CD4-positive, alpha-beta T cell treated with Interleukin-12 subunit alpha and Interleukin-12 subunit beta, for 1 hour (primary cell): ENCODE measurements at places on chromosomes 6 and 20.
A peak's percentile ranks its signal among the peaks of the same experiment; 100 is the strongest.

- DNase-seq = no peak
Measured at GRCh38 chr6:116326181-116326671, 44.5 kb upstream of the DSE start.

DNA sequence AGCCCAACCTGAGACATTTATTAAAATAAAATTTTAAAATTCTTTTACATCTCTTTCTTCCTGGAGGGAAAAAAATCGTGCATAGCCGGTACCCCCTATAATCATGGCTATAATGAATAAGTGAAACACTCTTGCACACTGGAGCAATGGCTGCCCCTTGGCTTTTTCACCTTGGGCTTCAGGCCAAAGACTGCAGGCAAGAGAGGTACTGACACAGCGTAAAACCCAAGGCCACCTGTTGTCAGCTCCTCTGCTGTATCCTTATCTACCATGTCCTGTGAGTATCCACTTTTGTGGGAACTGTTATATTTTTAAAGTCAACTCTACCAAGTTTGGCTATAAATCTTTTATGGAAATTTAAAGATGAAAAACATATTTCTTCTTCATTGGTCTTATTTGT lies 23.0 kb upstream of the LY86 start:
- no peak for DNase-seq

- DNase-seq = no peak
Measured at GRCh38 chr6:143196525-143197225, 136.0 kb downstream of the AIG1 start.

DNA sequence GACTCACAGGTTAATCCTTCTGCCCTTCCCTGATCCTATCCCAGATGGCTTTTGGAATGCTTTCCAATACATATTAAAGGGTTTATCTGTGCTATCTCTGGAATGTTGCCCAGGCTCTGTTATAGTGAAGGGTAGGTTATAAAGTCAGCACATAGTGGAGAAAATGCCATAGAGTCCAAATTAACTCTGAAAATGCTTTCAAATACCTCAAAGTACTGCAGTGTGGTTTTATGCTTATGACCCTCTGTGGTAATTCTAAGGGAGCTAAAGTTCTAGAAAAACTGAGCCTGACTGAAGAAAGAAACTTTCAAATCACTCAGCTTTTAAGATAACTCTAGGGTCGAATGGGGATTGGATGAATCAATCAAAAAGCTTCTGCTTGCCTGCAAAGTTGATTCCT lies 159.8 kb downstream of the PLCB1 start:
- no peak for DNase-seq

DNA sequence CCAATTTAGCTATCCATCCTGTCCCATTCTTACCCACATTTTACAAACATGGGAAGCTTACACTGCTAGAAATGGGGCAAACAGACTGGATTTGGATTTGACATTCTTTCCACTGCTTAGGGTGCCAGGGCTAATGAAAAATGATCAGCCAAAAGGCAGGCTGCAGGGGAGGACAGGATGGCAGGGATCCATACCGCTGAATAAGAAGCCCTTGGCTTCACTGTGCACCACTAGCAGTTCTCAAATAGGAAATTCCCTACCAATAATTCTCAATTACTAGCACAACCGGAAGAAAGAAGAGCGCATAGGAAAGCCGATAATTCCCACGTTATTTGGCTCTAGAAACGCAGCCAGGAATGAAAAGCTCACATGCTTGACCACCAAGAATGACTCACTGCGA lies 73.1 kb downstream of the NDUFAF5 start:
- DNase-seq = no peak

- DNase-seq = no peak
Measured at GRCh38 chr20:61628901-61629601, 377.0 kb downstream of the CDH4 start.

- DNase-seq = no peak
Measured at GRCh38 chr20:63785691-63786131, 45.4 kb downstream of the ZBTB46 start.

- no peak for DNase-seq
Measured at GRCh38 chr6:39365281-39366074, 43.0 kb upstream of the KCNK16 start.

DNA sequence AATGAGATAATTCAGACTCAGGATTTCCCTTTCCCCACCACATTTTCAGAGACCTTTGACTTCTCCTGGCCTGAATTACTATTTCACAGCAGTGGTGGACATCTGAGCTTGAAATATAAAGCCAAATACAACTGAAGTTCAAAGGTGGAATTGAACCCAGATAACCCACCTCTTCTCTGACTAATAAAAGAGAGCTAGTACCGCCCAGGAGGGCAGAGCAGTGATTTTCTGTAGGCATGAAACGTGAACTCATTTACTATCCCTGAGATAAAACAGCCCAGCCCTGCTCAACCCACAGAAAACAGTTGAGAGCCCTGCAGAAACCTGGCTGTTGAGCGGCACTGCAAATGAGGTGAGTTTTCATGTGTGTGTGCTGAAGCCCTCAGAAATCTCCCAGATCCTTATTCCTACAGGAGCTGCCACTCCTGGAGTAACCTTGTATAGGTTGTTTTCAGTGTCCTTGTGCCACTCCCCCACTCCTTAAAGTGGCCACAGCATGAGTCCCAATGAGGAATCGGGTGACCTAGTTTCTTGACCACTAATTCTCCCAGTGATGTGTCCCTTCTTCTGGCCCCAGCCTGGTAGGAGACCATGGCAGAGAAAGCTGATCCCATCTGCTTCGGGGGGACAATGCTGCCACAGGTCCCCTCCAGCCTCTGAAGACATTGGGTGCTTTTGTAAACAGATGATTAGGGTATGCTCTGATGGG lies 99.2 kb downstream of the NOL4L start:
- DNase-seq = peak; percentile 13
